ENCODE measurements at places on chromosomes 2 and 18.

GRCh38 chr18:51727780-51728179 lies 530.3 kb upstream of the MEX3C start:
- no peak for DNase-seq

DNA sequence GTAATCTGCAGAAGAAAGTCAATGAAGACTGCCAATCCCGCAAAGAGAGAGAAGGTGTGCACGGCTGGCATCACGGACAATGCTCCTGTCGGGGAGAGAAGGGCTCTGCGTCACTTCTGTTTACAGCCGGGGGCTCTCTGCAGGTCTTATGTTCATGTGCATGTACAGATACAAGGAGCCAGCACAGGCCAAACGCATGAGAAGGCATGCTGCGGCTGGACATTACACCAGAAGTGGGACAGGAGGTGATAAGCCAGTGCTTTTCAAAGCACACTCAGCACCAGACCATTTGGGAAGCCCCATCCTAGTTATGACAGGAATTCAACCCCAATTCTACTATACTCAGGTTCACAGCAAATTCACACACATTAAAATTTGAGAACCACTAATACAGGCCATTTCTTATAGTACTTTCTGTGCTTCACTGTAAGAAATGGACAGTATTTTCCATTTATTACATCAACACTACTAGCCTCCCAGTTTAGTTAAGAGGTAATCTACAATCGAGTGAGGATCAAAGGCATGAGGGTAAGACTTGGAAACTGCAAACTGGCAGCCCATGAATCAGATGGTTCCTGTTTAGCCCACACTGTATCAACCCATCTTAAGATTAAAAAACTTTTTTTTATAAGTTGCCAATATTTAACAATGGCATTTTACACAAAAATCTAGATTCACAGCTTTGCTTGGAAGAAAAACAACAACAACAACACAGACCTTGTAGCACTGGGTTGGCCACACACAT lies 38.2 kb downstream of the RMC1 start:
- no peak for DNase-seq

DNA sequence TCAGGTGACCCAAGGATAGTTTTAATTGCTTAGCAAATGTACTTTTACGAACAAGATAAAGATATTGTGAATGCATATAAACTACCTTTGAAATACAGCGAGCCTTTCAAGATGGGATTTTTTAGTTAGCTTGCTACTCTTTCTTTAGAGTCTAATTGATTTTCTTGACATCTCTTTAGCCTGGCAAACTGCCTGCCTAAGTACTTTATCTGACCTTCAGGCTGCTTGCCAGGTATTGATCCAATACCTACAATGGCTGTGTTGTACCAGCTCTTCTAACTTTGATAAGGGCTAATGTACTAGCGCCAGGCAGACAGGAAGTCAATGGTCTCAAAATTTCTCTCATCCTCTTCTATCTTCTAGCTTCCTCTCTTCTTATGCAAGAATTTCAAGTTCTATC lies 414.4 kb upstream of the ACVR2A start:
- DNase-seq: peak; percentile 50

DNA sequence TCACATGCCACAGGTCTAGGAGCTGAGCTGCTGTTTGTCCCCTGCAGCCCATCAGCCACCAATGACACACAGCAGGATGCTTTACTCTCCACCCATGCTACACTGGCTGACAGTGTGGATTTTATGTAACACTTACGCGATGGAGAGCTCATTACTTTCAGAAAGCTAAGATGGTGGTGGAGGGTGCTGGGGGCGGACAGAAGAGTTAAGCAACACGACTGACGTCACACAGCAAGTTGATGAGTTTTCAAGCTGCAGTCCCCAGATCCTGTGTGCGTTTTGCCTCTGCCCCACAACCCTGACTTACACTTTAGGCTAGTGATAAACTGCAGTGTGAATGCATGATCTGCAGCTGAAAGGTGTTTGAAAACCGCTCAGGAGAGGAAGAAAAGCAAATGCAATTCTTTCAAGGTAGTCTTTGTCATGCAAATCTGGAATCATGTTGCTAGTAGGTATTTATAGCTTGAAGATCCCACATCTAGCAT lies 42.4 kb downstream of the MRPS5 start:
- no peak for DNase-seq

DNA sequence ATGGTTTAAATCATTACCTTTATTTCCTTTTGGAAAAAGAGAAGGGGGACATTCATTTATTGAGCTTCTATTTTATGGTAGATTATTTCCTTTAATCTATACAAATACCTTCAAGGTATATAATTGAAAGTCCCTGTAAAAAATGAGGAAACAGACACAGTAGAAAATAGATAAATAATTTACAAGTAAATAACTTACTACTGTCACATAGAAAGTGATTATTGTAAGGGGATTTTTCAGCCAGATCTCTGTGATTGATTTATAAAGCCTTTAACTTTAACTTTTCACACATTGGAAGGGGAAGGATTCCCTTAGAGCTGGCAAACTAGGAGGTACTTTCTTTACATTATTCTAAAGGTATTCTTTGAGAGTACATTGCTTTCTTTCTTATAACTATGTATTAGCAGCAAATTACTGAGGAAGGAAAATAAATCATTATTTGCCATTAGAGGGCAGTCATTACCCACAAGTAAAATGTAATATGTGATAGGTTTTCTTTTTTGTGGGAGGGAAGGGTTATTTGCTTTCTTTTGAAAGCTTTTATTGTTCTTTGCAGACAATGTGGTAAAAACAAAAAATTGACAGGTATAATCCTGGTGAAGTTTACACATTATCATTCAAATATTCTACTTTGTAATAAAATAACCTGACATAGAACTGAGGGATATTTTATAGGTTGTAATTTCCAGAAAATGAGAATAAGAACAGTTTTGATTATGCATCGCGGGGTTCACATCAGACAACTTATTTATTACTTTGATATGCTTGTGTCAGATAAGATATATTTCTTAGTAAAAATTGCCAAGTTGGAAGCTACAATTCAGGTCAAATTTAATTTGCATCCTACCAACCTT lies 24.8 kb upstream of the RPE start:
- DNase-seq: no peak

DNA sequence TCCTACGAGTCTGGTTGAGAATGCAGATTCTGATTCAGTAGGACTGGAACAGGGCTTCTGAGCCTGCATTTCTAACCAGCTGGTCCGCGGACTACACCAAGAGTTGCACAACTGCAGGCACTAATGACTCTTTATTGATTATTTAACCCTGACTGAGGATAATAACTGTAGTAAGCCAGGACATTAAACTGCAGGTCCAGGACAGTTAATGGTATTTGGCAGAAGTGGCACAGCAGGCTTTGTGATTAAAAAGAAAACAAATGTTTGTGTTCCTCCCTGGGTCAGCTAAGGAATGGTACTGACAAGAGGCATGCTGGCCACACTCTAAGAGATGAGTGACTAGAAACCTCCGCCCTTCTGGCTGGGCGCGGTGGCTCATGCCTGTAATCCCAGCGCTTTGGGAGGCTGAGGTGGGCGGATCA lies 59.4 kb downstream of the ALPK2 start:
- peak; percentile 82 for DNase-seq

GRCh38 chr2:38808677-38809076 lies 30.7 kb downstream of the GEMIN6 start:
- DNase-seq: no peak

GRCh38 chr18:79637921-79638909 lies 41.4 kb upstream of the CTDP1 start:
- no peak for DNase-seq

DNA sequence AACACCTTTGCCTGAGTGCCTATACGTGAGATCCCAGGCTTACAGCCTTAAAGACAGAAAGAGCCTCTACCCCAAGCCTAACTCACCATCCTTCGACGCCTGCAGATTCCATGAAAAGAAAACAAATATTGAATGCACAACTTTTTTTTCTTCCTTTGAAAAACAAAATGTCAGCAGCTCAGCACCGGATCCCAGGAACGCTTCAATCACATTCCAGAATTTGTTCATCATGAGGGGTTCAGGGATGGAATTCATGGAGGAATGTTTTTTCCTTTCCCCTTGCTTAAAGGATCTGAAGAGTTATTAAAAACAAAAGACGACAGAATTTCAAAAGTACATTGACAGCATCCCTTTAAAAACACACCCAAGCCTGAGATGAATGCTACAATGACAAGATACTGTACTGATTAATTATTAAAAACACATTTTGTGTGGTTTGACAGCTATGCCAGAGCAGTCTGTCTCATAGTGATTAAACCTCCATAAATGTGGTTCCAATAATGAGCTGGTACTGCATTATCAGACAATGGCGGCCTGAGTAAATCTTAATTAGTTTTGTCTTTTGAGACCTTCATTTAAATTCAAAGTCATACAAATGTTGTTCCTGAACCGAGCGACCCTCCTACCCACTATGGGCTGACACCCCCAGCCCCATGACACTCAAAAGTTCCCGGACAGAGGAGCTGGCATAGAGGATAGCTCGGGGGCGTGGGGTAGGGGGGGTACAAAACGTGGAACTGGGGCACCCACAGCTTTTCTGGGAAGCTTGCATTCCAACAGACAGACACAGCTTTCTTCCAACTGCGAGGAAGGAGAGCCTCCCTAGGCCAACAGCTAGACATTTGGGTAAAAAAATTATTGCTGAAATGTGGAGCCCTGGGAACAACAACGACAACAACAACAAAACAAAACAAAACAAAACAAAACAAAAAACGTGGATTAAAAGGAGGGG lies 227.5 kb downstream of the TTC32 start:
- no peak for DNase-seq

GRCh38 chr2:136966485-136966884 lies 201.1 kb downstream of the THSD7B start:
- no peak for DNase-seq

GRCh38 chr2:152676461-152676860 lies 40.8 kb downstream of the PRPF40A start:
- DNase-seq: no peak

Measured in LNCaP clone FGC (cell line).